ENCODE measurements at places on chromosomes 1 and 21.
A peak's percentile ranks its signal among the peaks of the same experiment; 100 is the strongest.

- DNase-seq: no peak
Observed at GRCh38 chr1:31781138-31781755, 17.1 kb upstream of the ADGRB2 start.

GRCh38 chr1:16980473-16981268 is at the start of gene MFAP2:
Gene MFAP2 (minus strand): TSS chr1:16980620. CDS start chr1:16978273, 2,347 bp downstream.
- DNase-seq: no peak

DNA sequence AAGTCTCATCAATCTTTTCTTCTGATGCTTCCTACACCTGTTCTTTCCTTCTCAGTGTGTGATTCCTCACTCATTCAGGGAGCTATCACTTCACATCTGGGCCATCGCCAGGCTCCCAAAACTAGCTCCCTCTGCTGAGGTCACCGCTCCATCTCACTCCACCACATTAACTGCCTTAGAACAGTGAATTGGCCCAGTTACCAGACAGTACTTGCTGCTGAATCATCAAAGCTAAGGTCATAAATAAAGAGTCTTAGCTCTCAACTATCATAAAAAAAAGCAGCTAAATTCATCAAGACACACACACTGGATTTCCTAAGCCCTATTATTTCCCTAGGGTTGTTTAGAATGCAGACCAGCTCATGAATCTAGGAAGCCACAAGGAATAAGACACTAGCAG is 18.8 kb upstream of the SRM start:
- DNase-seq: no peak

GRCh38 chr1:212315907-212316306 is 30.7 kb downstream of the PPP2R5A start:
- DNase-seq: no peak

- peak; percentile 76 for DNase-seq
Observed at GRCh38 chr1:30645807-30646206, 77.6 kb downstream of the MATN1 start.

DNA sequence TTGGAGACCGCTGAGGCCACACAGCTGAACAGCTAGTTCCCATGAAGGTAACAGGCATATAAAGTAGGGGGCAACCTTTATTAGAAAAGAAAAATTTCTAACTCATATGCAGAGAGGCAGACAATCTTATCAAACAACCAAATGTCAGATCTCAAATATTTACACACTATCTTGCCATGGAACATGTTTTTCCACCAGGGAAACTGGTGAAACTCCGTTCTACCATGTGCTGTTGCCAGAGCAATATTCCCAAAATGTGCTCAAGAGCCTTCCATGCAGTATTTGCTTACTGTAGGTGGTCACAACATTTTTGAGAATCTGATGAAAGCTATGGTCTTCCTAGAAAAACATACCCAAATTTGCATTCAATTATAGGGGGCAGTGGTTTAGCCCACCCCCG is 143.4 kb upstream of the MAGI3 start:
- no peak for DNase-seq
